ENCODE measurements at places on chromosomes 16 and 17.

GRCh38 chr17:78252701-78253635 lies 21.5 kb downstream of the TMEM235 start:
- DNase-seq, result no peak

- DNase-seq, result no peak
Measured at GRCh38 chr16:81138831-81139557, 42.8 kb upstream of the GCSH start.

- DNase-seq, result no peak
Measured at GRCh38 chr16:49055824-49056545, 225.7 kb downstream of the CBLN1 start.

GRCh38 chr17:37278247-37278894 lies 97.4 kb upstream of the C17orf78 start:
- DNase-seq, result no peak
